ENCODE measurements at places on chromosomes 7 and 10.

- peak; percentile 64 for DNase-seq
Observed at GRCh38 chr10:15585303-15585715, 134.4 kb downstream of the ITGA8 start.

DNA sequence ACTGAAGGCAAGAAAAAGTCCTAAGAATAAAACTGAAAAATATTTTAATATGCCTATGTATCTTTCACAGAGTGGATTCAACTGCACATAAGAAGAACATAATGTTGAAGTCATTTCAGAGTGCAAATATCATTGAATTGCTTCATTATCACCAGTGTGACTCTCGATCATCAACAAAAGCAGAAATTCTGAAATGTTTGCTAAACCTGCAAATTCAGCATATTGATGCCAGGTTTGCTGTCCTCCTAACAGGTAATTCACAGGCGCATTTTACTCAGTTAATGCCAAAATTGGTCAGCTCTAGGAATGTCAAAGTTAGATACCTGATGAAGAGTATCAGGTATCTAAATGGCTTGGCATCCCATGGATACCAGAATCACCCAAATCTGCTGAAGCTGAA is 52.0 kb downstream of the GDI2 start:
- no peak for DNase-seq

GRCh38 chr7:119452401-119452800 is 820.6 kb upstream of the KCND2 start:
- no peak for DNase-seq

DNA sequence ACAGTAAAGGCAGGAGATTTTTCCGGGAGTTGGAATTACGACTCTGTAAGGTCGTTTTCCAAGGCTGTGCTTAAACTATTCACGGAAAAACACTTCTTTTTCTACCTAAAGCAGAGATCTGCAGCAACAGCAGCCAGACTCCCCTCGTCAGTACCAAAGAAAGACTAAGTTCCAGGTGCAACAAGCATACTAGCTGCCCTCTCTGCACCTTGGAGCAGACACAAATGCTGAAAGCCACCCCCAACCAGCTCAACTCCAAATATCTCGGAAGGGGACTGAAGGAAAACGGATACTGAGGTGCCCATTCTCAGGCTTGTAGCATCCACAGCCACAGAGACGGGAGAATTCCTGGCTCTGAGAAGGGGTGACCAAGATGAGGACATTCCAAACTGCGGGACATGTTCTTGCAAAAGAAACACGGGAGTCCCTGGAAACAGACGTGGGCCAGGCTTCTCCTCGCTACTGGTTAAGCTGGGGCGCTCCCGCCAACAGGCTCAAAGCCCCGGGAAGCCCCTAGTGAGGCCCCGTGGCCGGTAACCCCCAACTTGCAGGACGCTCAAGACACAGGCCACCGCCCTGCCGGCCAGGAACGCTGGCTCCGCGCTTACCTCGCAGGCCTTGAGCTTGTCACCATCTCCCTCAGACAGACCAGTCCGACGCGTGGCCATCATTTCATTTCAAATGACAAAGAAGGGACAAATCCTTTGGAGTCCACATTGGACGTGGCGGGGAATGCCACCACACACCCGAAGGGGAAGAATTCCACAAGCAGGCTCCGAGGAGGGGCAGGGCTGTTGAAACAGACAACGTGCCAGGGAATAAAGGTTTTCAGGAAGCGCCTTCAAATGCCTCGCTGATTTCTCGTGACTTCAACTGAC is 2.2 kb downstream of the ARHGAP21 start:
- peak; percentile 44 for DNase-seq

- DNase-seq: peak; percentile 54
Observed at GRCh38 chr10:131242007-131242406, 69.5 kb downstream of the TCERG1L start.

GRCh38 chr10:72904806-72905205 is 11.3 kb downstream of the OIT3 start:
- DNase-seq: no peak

- no peak for DNase-seq
Observed at GRCh38 chr10:70698211-70698610, 25.9 kb downstream of the ADAMTS14 start.

DNA sequence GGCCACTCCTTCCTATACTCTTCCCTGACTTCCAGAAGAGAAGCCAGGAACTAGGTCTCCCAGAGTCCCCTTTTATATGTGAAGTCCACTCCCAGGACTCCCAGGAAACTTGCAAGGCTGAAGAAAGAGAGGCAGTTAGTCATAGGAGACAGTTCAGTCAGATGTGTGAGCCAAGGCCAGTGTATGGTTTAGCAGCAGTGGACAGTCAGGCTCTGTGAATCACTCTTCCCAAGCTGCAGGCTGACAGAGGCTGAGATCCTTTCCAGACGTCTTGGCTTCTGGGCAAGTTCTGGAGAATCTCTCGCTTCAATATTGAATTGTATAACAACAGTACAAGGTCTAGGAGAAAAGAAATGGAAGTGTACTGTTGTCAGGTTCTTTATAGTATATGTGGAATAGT is 26.9 kb downstream of the BLVRA start:
- peak; percentile 18 for DNase-seq

GRCh38 chr10:44020322-44021111 is 364.4 kb downstream of the CXCL12 start:
- DNase-seq: no peak

DNA sequence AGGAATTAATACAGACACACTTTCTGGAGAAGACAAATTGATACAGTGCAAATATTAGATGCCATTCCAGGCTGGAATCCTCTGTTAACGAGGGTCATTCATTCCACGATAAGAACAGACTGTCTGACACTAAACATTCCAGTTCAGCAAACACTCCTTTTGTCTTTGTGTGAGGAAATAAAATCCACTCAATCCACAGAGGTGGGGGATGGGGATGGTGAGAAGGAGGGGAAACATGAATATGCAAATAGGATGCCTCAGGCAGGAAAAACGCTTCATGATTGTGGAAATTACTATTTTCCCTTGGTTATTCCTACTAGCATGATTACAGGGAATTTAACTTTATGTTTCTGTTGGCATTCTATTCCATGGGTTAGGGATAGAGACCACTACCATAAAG is 196.9 kb upstream of the CDCA7L start:
- no peak for DNase-seq

DNA sequence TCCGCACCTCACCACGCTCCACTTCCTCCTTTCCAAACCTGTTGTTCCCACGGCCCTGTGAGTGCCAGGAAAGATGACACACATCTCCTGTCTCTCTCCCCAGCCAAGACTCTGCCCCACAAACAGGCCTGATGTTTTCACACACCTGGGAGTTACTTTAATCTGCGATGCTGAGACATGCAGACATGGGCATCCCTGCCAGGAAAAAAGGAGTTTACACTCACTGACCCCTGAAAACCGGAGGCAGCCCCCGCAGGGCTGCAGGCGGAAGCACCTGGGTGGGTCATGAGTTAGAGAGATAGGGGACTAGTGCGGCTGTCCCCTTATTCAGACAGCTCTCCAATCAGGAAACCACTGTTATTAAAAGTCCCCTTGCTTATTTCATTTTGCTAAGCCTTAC is 106.4 kb upstream of the CARD11 start:
- DNase-seq: no peak

- DNase-seq: no peak
Observed at GRCh38 chr10:29702273-29703164, 67.7 kb upstream of the SVIL start.

DNA sequence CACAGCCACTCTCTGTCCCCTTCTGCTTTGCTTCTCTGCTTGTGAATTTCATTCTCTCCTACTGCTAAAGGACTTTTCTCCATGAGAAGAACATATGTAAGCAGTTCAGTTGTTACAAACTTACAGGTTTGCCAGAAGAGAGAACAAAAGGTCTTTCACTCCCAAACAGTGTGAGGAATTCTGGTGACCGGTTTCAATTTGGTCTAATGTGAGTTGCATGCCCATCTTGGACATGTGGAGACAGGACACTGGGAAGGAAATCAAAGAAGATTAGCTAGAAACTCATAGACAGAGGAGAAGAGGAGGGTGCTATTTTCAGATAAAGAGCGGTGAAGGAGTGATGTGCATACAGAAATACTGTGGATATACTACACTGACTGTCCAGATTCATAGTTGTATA is 209.5 kb upstream of the INHBA start:
- no peak for DNase-seq

DNA sequence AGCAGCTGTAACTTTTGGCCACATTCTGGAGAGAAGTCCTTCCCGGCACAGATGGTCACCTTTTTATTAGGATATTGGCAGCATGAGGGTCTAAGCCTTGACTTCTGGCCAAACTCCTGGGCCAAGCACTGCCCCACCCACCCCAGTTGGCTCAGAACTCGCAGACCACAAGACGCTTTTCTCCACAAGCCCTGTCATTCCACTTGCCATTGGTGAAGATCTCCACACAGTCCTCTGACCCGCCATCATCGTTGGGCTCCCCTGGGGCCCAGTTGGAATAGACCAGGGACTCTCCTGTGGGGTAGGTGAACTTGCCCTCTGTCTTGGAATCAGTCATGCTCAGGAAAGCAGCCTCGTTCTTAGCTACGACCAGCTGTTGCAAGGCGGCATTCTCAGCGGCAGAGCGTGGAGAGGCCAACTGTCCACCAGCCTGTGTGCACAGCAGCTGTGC is 11.2 kb downstream of the SFTPD start:
- DNase-seq: no peak

DNA sequence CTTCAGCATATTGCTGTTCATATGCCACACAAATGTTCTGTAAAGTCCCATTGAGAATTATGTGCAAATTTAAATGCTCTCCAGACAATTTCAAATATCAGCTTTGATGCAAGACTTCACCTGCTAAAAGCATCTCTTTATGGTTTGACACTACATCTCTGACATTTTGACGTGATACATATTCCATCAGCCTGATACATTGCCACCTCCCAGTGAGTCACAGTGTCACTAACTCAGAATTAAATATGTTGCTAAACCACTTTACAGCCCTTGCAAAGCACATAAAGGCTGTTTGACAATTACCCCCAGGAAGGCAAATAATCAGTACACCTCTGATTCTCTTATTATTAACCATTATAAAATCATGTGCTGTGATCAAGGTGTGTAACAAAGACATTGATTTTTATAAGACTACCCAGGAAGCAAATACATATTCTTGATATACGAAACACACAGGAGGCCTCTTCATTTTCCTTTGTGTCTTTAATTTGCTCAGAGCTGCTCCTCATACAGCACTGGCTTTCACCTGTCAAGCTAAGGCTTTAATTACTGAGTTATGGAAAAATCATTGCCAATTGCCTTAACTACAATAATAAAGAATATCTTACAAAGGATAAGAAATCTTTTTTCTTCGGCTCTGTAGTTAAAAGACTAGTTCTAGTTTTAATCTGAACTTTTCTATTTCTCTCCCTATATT is 547.5 kb upstream of the C7orf33 start:
- no peak for DNase-seq

GRCh38 chr10:106304056-106304455 is 860.5 kb downstream of the SORCS1 start:
- DNase-seq: no peak

DNA sequence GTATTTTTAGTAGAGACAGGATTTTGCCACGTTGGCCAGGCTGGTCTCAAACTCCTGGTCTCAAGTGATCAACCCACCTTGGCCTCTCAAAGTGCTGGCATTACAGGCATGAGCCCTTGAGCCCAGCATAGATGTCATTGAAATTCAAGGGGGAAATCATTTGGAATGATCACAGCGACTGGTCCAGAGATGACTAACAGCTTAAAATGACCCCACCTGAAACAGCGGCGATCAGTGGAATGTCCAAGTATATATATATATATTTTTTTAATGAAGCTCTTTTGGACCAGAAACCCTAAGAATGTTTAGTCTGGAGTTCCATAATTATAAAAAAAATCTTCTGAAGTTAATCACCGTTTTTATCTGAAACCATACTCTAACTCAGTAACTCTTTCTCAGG is 12.5 kb upstream of the AKR1E2 start:
- no peak for DNase-seq

DNA sequence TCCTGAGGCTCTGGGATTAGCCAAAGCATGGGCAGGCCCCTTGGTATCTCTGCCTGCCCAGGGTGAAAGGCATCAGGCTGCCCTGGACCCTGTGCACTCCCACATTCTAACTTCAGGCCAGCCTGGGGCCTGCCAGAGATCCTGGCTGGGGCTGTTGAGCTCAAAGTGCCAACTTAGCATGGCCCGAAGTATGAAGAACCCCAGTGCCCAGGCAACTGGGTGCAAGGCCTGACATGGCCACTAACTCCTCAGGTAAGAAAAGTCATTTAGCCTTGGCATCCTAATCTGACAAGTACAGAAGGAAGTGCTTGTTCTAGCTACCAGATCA is 43.2 kb downstream of the FAM53B start:
- no peak for DNase-seq

GRCh38 chr10:1255118-1255517 is 198.9 kb downstream of the WDR37 start:
- no peak for DNase-seq

DNA sequence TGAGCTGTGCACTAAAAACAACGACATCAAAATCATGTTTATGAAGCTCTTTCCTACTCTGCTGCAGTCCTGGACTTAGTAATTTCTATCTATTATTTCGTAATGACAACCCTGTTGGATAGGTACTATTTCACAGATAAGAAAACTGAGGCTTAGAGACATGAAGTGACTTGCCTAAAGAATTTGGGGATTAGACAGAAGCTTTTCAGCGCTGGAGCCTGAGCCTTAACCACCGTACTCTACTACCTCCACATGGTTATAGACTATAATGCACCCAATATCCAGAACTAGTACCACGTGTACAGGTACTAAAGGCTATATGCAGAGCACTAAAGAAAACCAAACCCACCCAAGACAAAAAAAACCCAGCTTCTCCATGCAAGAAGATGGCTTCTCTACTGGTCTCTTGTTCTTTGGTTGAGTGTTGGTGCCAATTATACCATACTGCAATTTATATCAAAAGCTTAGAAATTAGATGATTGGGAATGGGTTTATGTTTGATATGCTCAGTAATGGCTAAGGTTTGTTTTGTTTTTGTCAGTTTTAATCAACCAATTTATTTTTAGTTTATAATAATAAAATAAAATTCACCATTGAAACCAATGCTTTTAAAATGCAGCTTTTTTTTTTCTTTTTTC is 6.5 kb upstream of the SNX10 start:
- peak; percentile 73 for DNase-seq

DNA sequence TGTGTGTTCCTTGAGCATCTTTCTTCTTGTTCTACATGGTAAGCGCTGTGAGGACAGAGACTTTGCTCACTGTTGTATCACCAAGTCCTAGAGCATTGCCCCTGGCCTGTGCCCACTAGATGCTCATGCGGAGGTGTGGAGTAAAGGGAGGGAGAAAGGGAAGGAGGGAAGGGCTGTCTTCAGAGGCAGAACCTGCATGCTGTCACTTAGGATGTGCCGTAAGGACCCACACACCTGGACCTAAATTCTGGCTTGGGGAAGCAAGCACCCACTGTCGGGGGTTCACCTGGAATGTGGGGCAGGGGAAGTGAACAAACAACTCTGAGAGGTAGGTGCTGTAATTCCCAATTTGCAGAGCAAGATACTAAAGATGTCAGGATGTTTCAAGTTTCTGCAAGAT is 129.5 kb downstream of the PTPN20 start:
- no peak for DNase-seq

DNA sequence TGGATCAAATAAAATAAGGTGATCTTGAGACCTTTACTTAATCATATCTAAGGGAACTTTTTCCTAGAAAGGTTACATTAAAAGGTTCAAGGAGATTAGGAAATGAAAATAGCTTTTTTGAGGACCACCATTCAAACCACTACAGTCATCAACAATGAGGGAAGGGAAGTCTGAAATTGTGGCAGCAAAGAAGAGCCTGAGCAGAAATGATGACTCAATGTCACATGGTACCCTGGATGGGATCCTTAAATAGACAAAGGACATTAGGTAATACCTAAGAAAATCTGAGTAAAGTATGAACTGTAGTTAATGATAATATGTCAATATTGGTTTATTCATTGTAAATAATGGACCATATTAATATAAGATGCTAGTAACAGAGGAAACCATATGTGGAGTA is 236.0 kb downstream of the SEMA3D start:
- no peak for DNase-seq

Data from trophoblast cell (in vitro differentiated cells and primary cell).